ENCODE measurements at places on chromosomes 2 and 18. TPM values are rescaled to one million over a fixed set of nuclear protein-coding genes. Genes with fewer than 3 reads are reported as not detected.

GRCh38 chr18:12310762-12311161 lies 2.7 kb downstream of the TUBB6 start:
- H3K27me3 ChIP-seq, result no peaks in the 10 kb centered on the region
- peaks cover 39% of the 10 kb centered on the region for H3K36me3 ChIP-seq
- H3K4me1 ChIP-seq, result peaks cover 53% of the 10 kb centered on the region
- no peak for DNase-seq

DNA sequence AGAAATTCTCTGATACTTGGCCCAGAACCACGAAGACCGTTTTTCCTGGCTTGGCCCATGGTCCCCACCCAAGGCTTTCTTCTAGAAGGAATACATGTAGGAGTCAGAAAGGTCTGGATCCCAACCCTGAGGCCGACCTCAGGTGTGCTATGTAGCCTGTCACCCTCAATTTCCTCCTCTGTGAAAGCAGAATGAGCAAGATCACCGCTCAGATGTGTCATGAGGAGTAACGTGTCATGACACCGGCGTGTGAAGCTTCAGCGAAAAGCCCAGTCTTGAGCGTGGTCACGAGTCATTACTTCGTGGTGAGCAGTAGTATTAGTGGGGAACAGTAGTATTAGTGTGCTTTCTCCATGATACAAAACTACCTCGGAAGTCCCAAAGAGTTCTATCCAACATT lies 103.4 kb downstream of the ALPK2 start:
- no peak for DNase-seq
- H3K27ac ChIP-seq, result no peak overlapping the region
- no peak overlapping the region for H3K4me3 ChIP-seq
- peaks cover 5% of the 10 kb centered on the region for H3K4me1 ChIP-seq
- H3K36me3 ChIP-seq, result peaks cover 12% of the 10 kb centered on the region

- H3K4me1 ChIP-seq, result peaks cover 12% of the 10 kb centered on the region
- peaks cover 5% of the 10 kb centered on the region for H3K27me3 ChIP-seq
- no peak overlapping the region for H3K4me3 ChIP-seq
- no peaks in the 10 kb centered on the region for H3K36me3 ChIP-seq
- DNase-seq, result no peak
Observed at GRCh38 chr2:23241611-23242245, 143.3 kb upstream of the KLHL29 start.

DNA sequence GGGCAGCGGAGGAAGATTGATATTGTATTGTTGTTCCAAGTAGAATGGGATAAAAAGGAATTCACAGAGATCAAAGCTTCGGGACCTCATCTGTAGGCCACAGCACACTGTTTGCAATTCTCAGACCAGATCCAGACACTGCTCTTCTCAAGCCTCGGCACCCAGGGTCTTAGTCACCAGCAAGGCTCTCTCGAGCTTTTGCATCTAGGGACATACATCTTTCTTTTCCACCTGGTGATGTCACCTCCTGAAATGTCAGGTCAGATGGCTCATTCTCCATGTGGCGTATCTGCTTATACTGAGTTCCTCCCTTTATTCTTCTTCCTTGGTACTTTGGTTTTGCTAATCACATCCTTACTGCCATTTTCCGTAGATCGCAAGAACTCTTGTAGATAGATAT lies 42.9 kb upstream of the SNTG2 start:
- no peak overlapping the region for H3K27ac ChIP-seq
- no peaks in the 10 kb centered on the region for H3K4me1 ChIP-seq
- DNase-seq, result no peak
- H3K36me3 ChIP-seq, result no peaks in the 10 kb centered on the region
- no peak overlapping the region for H3K4me3 ChIP-seq

DNA sequence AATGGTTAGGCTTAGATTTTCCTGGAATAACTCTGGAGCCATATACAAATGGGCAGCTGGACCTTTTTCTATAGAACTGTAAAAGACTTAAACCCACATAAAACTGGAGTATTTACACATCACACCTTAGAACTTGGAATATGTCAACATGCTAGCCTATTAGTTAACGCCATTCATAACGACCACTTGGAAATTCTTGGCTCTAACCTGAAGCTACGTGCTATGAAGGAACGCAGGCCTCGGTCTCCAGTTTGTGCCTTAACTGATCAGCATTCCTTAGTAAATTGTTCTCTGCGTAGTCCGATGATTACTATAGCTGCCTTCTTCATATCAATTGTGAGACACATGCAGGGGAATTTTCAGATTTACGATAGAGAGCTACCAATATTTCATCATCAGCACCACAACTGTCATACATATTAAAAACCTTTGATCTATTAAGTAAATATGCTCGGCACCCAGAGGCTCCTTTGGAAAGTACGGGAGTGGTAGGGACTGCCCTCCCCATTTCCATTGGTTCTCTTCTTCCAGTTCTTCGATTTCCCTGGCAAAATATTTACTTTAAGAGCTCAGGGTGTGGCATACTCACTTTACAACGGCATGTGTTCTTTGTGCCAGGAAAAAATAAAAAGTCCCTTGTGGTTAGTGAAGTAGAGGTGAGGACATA lies 17.5 kb upstream of the CCL20 start:
- no peak overlapping the region for H3K27ac ChIP-seq
- DNase-seq, result no peak
- peaks cover 5% of the 10 kb centered on the region for H3K4me1 ChIP-seq

GRCh38 chr2:50529600-50530218 lies 502.2 kb downstream of the NRXN1 start:
- H3K4me3 ChIP-seq, result no peak overlapping the region
- peaks cover 17% of the 10 kb centered on the region for H3K27me3 ChIP-seq
- no peaks in the 10 kb centered on the region for H3K4me1 ChIP-seq
- H3K36me3 ChIP-seq, result no peaks in the 10 kb centered on the region
- H3K27ac ChIP-seq, result no peak overlapping the region
- DNase-seq, result no peak

DNA sequence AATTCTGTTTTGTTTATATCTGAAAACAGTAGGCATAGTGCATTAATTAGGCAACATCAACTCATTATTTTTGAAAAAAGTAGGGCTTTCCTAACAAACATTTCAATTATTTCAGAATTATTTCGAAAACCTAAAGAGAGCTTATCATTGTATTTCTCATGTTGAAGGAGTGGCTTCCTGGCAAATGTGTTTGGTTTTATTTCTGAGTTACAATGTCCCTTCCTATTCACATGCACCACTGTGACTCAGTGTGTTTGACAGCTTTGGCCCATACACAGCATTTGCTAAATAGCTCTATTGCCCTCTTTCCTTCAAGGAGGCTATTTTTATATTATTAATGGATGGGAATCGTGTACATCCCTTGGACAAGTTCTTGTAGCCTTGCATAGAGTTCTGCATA lies 205.9 kb downstream of the PTGR3 start:
- H3K27ac ChIP-seq, result no peak overlapping the region
- no peak overlapping the region for H3K4me3 ChIP-seq
- no peaks in the 10 kb centered on the region for H3K27me3 ChIP-seq
- DNase-seq, result no peak
- no peaks in the 10 kb centered on the region for H3K36me3 ChIP-seq
- H3K4me1 ChIP-seq, result no peaks in the 10 kb centered on the region

DNA sequence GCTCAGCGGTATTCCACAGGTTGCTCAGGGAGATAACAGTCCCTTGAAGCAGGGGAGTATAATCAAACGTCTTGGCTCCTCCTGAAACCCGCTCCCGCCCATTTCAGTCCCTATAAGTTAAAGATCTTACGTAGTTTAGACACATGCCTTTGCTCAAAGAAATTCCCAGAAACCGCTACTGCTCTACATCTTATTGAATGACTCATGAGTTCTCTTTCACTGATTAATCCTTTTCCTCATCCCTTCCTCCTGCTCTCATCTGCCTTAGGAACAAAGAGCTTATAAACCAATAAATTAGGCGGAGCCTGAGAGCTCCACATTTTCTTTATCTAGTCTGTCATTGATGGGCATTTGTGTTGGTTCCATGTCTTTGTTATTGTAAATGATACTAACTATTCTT lies 4.2 kb upstream of the SERPINB4 start:
- H3K36me3 ChIP-seq, result no peaks in the 10 kb centered on the region
- H3K27ac ChIP-seq, result no peak overlapping the region
- no peaks in the 10 kb centered on the region for H3K4me1 ChIP-seq

GRCh38 chr2:207450186-207450585 lies 79.6 kb upstream of the CREB1 start:
- peaks cover 6% of the 10 kb centered on the region for H3K4me1 ChIP-seq
- no peaks in the 10 kb centered on the region for H3K36me3 ChIP-seq
- no peak overlapping the region for H3K4me3 ChIP-seq
- no peak overlapping the region for H3K27ac ChIP-seq
- no peak for DNase-seq

GRCh38 chr2:42046819-42047487 lies 868 bp upstream of the PKDCC start:
- no peak for DNase-seq
- H3K4me1 ChIP-seq, result peaks cover 39% of the 10 kb centered on the region
- peak overlapping the region; percentile 76 for H3K4me3 ChIP-seq
- H3K27me3 ChIP-seq, result no peaks in the 10 kb centered on the region
- H3K36me3 ChIP-seq, result no peaks in the 10 kb centered on the region

DNA sequence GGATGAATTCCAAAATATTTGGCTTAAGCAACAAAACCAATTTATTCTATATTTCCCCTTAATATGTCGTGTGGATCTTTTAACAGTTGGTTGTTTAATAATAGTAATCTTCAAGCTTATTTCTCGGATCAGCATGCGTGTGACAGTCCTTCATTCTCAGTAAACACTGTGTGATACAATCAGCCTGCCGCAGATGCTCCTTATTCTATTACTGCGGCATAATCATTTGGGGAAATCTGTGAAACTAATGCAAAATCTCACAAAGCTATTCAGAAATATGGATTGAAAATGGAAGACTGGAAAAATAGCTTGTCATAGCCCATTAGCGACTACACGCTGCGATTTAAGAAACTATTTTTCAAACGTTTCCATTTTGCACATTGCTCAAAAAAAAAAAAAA lies 36.9 kb downstream of the LINC00305 start:
- H3K27me3 ChIP-seq, result no peaks in the 10 kb centered on the region
- DNase-seq, result no peak
- H3K36me3 ChIP-seq, result no peaks in the 10 kb centered on the region

The OSBPL6 gene
- total RNA-seq, result 3.7 TPM

DNA sequence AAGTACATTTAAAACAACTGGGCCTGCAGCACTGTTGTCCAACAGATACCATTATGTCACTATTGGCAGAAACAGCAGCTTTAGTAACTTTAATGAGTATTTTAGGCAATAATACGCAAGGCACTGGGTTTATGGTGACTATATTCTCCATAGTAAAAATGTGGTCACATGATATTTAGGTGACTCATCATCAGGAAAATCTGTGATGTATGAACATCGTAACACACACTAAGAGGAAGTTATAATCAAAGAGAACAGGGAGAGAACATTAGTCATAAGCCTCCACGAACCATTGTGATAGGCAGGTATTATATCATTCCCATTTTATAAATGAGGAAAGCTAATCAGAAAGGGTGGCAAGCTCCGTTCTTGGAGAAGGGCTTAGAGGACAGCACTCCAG lies 36.9 kb downstream of the RAPH1 start:
- peaks cover 12% of the 10 kb centered on the region for H3K4me1 ChIP-seq
- no peaks in the 10 kb centered on the region for H3K27me3 ChIP-seq
- H3K4me3 ChIP-seq, result no peak overlapping the region

The CCT4 gene
- total RNA-seq, result 130 TPM

The FNDC4 gene
- 9.6 TPM for total RNA-seq

The SERPINB3 gene
- total RNA-seq, result not detected

GRCh38 chr2:117963446-117963845 lies 50.4 kb downstream of the CCDC93 start:
- no peak overlapping the region for H3K4me3 ChIP-seq
- DNase-seq, result no peak
- no peaks in the 10 kb centered on the region for H3K27me3 ChIP-seq
- no peak overlapping the region for H3K27ac ChIP-seq

DNA sequence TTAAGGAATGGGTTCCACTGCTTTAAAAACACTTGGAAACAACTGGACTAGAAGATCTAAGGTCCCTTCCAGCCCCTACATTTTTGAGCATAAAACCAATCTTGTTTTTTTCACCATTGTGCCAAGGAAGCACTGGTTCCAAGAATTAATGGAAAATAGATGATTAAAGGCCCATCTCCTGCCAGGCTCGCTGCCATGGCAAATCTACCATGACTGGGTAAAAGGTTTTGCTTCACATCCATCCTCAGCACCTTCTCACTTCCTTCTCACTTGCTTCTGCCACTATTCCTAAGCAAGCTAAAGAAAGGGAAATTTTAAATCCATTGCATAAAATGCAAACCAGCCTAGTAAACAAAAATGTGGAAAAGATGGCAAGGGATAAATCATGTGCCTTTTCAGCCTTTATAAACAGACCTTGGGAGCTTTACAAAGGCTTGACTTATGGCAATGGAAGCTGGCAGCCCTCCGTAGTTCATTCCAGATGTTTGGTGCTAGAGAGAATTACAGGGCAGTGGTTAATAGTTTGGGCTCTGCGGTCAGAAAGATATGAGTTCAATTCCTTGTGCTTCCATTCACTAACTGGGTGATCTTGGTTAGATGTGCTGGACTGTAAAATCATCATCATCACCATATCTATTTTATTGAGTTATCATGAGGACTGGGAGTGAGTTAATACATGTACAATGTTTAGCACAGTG lies 27.0 kb upstream of the ST3GAL5 start:
- H3K4me1 ChIP-seq, result peaks cover 36% of the 10 kb centered on the region
- H3K27ac ChIP-seq, result no peak overlapping the region
- no peaks in the 10 kb centered on the region for H3K27me3 ChIP-seq
- H3K4me3 ChIP-seq, result no peak overlapping the region

The ABCG8 gene
- not detected for total RNA-seq

- H3K36me3 ChIP-seq, result no peaks in the 10 kb centered on the region
- no peak for DNase-seq
Observed at GRCh38 chr2:172251231-172251630, 148.5 kb upstream of the DLX2 start.

The EVX2 gene
- total RNA-seq, result not detected

The TSGA10 gene
- 3.1 TPM for total RNA-seq

The EEF1B2 gene
- total RNA-seq, result 425 TPM

- H3K4me3 ChIP-seq, result no peak overlapping the region
- no peaks in the 10 kb centered on the region for H3K36me3 ChIP-seq
- no peaks in the 10 kb centered on the region for H3K27me3 ChIP-seq
- no peak for DNase-seq
Observed at GRCh38 chr2:210546424-210547208, 9.8 kb upstream of the CPS1 start.

- no peaks in the 10 kb centered on the region for H3K4me1 ChIP-seq
- no peaks in the 10 kb centered on the region for H3K27me3 ChIP-seq
- no peak for DNase-seq
- H3K27ac ChIP-seq, result no peak overlapping the region
- peaks cover 11% of the 10 kb centered on the region for H3K36me3 ChIP-seq
- no peak overlapping the region for H3K4me3 ChIP-seq
Observed at GRCh38 chr2:149050188-149050587, 11.7 kb downstream of the LYPD6B start.

DNA sequence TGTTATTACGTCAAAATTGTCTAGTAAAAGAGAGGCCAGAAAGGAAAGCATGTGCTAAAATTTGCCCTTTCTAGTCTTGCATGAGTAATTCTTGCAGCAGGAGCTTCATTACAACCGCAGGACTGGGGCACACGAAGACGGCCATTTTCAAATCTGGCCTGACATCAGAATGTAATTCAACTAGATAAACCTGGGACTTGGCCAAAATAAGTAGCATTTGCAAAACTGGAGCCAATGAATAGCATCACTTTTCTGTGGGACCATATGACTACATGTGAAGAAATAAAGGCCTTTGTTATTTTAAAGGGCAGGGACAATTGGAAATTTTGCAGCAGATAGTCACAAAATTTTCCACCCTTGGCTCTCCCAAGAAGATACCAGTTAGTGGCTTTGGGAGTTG lies 3.0 kb upstream of the FZD7 start:
- DNase-seq, result no peak
- no peaks in the 10 kb centered on the region for H3K36me3 ChIP-seq
- peaks cover 26% of the 10 kb centered on the region for H3K4me1 ChIP-seq
- H3K4me3 ChIP-seq, result no peak overlapping the region
- H3K27ac ChIP-seq, result peak overlapping the region; percentile 98
